ENCODE measurements at places on chromosomes 1 and 21. TPM values are rescaled to one million over a fixed set of nuclear protein-coding genes. Genes with fewer than 3 reads are reported as not detected.

DNA sequence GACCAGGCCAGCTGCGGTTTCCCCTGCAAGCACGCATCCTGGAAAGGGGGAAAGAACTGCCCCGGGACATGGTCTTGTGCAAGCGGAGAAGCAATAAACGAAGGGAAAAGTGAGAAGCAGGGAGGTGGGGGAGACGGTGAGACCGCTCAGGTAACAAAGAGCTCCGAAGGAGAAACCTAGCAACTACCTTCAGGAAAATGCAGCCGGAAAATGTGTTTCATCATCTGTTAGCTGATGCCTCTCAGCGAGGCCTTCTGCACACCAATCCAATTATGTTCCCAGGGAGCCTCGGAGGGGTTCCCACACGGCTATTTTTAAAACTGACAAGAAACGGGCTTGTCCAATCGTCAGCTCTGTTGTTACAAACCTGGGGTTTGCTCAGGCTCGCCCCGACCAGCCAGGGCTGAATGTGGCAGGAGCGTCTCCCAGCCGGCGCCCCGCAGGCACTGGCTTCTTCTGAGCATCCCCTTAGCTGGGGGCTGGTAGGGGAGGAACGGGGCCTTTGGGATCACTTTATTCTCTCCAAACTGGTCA lies 3.4 kb downstream of the RIPK4 start:
- H3K27me3 ChIP-seq, result peaks cover 61% of the 10 kb centered on the region
- no peaks in the 10 kb centered on the region for H3K36me3 ChIP-seq
- no peak overlapping the region for H3K4me3 ChIP-seq
- DNase-seq, result no peak

- no peak overlapping the region for H3K27ac ChIP-seq
- DNase-seq, result no peak
- H3K27me3 ChIP-seq, result peaks cover 5% of the 10 kb centered on the region
- H3K4me3 ChIP-seq, result peak overlapping the region; percentile 85
- no peaks in the 10 kb centered on the region for H3K36me3 ChIP-seq
- peaks cover 5% of the 10 kb centered on the region for H3K4me1 ChIP-seq
These were observed 68.8 kb upstream of the SSX2IP start for GRCh38 chr1:84758968-84759491.

- no peak overlapping the region for H3K4me3 ChIP-seq
- no peak overlapping the region for H3K27ac ChIP-seq
- no peaks in the 10 kb centered on the region for H3K4me1 ChIP-seq
These were observed 5.5 kb downstream of the RIMKLA start for GRCh38 chr1:42386051-42386450.

The ROR1 gene
- total RNA-seq, result 0.44 TPM
